ENCODE measurements at places on chromosomes 6 and 20.

DNA sequence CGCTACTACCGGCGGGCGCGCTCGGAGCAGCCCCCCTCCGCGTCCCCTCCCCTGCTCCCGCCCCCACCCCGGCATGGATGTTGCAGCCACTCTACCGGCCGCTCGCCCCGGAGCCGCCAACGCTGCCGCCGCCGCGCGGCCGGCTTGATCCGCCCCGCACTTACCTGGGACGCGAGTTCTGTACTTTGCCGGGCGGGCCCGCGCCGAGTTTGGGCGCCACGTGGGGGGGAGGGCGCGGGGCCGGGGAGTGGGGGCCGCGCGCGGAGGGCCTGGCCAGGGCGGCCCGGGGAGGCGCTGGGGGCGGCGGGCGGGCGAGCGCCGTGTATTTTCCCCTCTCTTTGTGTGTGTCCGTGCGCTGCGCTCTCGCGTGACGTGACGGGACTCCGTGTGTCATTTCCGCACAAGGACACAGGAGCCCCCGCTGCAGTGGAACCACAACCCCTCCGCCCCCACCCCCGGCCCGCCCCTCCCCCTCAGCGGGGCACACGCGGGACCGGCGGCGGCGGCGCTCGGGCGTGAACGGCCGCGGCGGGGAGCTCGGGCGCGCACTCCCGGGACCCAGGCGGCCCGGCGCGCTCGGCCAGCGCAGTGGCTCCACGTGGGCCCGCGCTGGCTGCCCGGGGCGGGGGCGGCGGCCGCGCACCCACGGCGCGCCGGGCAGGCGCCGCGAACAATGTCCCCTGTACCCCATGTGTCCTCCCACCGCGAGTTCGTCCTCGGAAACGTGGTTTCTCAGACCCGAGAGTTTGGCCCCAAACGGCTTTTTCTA is at the start of gene BEND3:
BEND3 (minus strand) TSS at position 590 of the 769 bp plus-strand sequence. CDS start 16,230 bp downstream, outside the sequence.
- DNase-seq = no peak

GRCh38 chr20:5797843-5798462 is 47.8 kb downstream of the SHLD1 start:
- DNase-seq = no peak

DNA sequence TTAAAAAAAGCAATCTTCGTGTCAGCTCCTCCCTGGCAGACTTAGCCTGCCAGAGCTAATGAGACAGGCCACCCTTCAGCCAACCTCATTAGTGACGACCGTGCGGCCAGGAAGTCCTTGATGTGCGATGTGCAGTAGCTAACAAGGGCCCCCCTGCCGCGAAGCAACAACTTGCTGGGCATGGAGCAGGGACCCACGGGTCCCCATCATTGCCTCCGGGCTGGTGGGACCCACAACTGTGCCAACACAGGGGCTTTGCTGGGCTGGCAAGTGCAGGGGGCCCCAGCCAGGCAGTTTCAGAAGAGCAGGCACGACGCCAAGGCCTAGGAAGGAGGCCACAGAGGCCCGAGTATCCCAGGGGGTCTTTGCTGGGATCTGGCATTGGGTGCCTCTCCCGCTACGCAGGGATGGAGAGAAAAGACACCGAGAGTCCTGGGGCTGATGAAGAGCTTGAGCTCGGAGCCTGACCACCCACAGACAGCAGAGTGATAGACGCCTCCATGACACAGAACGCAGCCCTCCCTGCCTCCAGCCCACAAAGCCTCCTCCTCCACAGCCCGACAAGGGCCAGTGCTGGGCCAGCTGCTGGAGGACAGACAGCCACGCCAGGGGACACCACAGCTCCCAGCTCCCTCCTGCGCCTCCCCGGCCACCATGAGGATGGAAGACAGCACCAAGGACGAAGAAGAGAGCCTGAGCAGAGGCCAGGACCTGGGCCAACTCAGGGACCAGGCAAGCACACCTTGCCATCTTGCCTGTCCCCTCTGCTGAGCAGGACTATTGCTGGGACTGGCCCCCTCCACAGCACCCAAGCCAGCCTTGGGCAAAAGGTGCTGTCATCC is 96.6 kb downstream of the YTHDF1 start:
- DNase-seq = no peak

GRCh38 chr6:68053805-68054373 is 581.2 kb upstream of the ADGRB3 start:
- no peak for DNase-seq

DNA sequence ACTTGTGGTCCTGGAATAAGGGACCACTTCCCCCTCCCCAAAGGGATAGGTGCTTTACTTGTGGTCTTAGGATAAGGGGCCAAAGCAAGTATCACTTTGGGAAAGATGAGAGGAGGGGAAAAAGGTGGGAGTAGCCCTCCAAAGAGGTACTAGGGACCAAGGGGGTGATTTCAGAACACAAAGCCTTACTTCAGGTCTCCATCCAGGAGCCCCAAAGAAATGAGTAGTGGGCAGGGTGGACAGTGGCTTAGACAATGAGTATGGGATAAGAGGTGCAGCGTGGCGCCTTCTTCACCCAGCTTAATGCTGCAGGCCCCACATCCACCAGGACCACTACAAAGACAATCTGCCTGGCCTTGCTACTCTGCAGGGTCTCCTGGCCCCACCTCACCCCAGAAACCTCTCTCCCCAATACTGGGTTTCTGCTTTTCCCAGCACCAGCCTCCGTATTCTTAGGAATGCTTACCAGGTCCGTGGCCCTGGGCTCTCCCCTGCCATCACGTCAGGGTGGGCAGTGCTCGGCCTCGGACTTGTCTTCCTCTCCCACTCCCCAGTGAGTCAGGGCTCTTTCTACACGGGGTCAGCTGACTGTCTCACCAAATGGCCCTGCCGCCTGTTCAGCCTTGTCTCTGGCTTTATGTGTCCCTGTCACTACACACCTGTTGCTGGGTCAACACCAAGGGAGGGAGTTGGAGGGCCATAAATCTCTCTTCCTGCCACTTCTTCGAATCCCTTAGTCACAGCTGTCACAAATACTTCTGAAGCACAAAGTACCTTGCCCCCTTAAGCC is 3.1 kb downstream of the NNAT start:
- DNase-seq = no peak

DNA sequence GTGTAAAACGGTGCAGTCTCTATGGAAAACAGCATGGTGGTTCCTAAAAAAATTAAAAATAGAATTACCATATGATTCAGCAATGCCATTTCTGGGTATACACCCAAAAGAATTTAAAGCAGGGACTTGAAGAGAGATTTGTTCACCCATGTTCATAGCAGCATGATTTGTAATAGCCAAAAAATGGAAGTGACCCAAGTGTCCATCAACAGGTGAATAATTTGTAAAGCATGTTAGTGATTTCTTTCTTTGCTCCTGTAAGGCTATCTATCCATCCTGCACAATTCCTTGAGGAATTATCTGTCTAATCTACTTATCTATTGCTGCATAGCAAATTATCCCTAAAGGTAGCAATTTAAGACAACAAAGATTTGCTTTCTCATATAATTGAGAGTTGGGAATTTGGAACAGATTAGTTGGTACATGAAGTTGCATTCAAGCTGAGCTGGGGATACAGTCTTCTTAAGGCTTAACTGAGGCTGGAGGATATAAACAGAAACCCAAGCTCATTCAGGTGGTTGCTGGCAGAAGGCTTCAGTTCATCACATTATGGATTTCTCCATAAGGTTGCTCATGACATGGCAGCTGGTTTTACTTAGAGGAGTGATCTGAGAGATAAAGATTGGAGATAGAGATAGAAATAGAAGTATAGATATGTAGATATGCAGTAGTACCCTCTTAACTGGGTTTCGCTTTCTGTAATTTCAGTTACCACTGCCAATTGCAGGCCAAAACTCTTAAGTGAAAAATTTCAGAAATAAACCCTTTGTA is 62.0 kb downstream of the IL22RA2 start:
- no peak for DNase-seq

DNA sequence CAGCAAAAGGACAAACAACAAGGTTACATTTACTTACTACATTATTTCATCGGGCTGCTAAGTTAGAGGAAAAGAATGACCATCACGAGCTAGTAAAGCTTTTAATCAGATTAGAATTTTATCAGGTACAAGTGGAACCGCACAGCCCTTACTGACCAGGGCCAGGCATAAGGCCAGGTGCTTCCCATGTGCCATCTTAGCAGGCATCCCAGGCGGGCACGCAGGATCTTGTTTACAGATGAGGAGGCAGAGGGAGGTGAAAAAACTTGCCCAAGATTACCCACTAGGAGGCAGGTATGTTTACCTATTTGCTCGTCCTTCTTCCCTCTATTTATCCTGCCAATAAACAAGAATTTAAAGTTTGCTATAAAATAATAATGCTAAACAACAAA is 10.7 kb downstream of the EZR start:
- no peak for DNase-seq

GRCh38 chr6:140773276-140773675 is 1359.4 kb upstream of the GJE1 start:
- no peak for DNase-seq

DNA sequence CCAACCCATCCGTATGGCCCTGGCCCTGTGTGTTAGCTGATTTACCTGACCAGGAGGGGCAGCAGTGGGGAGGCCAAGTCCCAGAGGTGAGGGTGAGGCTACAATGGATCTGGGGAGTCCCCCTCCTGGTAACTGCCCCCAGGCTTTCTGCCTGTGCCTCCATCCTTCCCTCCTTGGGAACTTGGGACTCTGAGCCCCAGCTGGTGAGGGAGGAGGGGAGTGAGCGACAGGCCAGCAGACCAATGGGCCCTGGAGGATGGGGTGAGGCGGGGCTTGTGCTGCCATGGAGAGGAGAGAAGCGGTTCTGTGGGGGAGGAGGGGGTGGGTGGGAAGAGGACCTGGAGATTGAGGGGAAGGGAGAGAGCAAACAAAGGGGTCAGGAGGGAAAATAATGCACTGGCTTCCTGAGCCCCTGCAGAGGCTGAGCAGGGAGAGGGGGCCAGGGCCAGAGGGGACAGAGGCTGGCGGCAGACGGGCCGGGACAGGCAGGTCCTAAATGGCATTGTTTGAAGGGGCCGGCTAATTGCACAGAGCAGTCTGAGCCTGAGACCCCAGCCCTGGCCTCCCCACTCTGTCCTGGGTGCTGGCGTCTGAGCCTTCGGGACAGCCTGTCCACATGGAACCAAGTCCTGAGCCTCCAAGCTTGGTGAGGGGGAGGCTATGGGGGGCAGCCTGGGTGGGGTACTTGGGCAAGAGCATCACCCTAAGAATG is 17.5 kb downstream of the DNMT3B start:
- no peak for DNase-seq

DNA sequence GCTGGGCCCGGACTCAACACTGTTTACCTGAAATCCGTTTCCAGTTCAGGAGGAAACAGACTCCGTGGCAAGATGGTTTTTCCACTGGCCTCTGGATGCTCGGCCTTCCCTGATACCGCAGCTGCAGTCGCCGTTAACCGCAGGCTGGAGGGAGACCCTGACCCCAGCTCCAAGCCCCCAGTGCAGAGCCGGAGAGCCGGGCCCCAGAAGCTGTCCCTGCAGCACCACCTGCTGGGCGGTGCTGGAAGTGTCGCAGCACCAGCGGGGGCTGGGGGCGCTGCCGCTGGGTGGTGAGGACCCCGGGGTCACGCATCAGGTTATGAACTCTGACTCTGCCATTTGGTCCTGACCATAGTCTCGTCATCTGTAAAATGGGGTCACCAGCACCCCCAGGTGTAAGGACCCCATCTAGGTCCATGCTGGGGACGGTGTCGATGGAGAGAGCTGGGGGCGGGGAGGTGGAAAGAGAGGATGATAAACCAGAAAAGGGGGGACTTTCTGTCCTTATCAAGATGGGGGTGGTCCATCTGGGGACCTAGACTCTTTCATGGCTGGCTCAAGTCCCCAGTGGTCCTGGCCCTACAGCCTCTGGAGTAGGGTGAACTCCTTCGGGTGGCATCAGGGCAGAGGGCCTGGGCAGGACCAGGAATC is 20.8 kb upstream of the CHRNA4 start:
- DNase-seq = no peak

GRCh38 chr6:151021896-151022295 is 156.4 kb downstream of the MTHFD1L start:
- DNase-seq = no peak

GRCh38 chr20:3757268-3757667 is 10.3 kb downstream of the ADISSP start:
- DNase-seq = no peak

DNA sequence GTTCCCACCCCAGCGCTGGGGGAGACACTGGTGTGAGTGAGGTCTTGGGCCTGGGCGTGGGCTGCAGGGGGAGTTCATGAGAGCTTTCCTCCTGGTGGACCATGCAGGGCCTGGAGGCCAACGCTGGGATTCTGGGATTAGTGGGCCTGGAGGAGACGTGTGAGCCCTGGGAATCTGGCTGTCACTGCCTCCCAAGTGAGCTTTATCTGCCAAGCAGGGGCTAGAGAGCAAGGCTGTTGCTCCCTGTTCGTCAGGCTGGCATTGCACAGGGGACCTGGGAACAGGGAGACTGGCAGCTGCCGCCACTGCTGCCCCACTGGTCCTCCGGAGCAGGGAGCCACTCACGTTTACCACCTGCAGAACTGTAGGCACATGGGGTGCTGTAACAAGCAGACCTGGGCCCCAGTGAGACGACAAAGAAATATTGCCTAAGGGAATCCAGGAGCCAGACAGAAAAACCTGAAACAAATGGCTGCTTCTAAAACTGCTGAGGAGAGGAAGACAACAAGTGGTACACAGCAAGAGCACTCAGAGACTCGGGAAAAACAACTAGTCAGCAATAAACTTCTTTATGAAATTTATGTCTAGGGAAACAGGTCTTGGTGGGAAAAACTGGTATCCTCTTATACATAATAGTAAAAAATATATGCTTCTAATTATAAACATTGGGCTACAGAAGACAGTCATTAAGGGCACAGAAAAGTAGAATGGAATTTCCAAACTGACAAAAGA is 45.2 kb downstream of the PPP1R3G start:
- DNase-seq = no peak

DNA sequence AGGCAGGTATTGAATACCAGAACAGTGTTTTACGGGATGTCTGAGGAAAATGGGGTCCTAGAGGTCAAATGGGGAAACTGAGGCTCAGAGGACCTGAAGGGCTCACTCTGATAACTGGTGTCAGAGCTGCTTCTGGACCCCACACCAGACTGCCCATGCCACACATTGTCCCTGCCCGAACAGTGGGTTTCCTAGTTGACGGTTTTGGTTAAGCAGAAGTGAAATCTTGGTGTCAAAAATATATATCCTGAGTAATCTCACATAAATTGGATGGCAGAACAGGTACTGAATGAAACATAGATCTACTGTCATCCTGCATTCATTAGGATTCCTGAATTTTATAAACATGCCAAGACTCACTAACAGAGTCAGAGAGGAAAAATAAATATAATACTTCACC is 16.3 kb downstream of the NOX3 start:
- DNase-seq = no peak

GRCh38 chr20:53205046-53205445 is 232.9 kb downstream of the TSHZ2 start:
- DNase-seq = no peak

- DNase-seq = no peak
Measured at GRCh38 chr20:9110365-9110764, 41.5 kb downstream of the PLCB4 start.
